LNCaP clone FGC (cell line): ENCODE measurements at places on chromosomes 16 and 17.

DNA sequence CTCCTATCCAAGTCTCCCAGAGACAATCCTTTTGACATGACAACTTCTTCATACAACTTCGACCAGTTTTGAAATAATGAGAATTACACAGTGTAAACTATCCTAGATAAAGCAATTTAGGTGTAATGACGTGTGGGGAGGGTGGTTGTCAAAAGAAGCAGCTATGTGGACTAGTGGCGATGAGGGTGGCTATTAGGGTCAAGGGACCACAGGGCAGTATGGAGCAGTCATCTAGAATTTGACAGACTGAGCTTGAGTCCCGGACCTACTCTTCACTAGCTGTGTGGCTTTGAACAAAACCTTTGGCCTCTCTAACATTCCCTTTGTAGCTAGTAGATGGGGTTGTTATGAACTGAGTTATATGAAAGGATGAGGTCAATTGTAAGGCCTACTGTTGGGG lies 247.1 kb downstream of the HAPSTR1 start:
- DNase-seq = no peak

DNA sequence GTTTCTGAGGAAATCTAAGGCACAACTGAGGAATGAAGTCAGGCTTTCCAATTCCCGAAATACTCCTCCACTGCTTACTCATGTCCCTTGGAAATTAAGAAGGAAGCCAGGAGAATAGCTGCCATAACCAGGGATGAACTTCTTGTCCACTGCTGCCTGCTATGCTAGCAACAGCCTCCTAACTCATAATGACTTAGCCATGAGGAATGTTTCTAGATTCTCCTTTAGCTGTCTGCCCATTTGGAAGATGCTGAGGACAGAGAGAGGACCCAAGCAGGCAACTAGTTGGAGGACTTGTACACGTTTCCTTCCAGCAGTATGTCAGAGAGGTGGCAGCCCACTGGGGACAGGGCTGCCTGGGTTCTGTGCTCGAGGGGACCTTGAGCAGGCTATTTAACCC lies 939 bp upstream of the CCL2 start:
- no peak for DNase-seq

- no peak for DNase-seq
Measured at GRCh38 chr16:77113835-77114234, 77.2 kb upstream of the MON1B start.

DNA sequence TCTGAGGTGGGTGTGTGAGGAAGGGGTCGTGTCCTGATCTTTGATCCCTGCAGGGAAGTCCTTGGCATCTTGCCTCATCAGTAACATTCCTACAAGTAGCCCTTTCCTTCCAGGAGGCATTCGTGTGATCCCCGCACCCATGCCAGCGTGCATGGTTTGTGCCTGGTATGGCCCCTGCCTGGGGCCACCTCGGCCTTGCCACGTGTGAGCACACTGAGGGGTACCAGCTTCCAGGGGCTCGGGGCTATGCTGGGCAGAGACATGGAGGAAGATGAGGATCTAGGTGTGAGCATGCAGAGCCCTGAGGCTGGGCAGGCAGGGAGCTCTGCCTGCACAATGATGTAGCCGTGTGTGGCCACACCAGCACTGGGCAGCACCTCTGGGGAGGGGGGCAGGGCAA lies 6.0 kb downstream of the HSD3B7 start:
- DNase-seq = no peak

DNA sequence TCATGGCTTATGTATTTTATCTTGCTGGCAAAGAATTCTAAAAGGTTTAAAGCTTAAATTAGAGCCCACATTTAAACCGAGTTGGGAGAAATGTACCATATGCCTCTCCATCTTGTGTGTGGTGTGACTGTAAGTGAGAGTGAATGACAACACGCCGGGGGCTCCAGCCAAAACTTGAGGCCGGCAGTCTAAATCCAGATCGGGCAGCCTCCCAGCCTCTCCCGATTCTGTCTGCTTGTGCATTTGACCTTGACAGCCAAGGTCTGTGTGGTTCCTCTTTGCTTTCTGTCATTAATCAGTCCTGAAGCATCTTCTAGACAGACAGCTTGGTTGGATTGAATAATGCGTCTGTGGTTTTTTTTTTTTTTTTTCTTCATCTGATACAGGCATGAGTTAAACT lies 1093.2 kb upstream of the EEF2KMT start:
- DNase-seq = no peak

GRCh38 chr16:57536306-57537193 lies at the start of gene CCDC102A:
Gene CCDC102A, minus strand, starts transcription at chr16:57536571. Its CDS starts 7,394 bp downstream, at chr16:57529177.
- no peak for DNase-seq

DNA sequence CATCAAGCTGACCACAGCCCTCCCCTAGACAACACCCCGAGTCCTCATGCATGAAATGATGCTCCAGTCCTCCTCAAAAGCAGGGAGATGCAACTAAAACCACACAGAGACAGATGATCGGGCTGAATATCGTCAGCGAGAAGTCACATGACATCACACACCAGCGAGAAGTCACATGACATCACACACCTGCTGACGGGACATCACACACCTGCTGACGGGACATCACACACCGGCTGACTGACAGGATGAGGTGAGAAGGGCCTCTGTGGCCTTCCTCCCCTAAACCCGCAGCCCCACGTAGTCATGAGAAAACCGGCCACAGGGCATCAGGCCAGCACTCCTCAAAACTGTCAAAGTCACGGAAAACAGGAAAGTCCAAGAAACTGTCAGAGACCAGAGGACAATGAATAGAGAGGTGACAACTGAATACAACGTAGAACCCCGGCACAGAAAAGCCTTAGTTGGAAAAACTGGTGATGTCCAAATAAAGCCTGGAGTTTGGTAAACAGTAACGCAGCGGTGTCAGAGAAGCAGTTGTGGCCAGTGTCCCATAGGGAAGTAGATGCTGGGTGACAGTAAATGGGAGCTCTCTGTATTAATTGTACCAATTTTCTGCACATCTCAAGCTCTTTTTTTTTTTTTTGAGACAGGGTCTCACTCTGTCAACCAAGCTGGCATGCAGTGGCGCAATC lies 14.3 kb downstream of the LITAF start:
- DNase-seq = no peak

DNA sequence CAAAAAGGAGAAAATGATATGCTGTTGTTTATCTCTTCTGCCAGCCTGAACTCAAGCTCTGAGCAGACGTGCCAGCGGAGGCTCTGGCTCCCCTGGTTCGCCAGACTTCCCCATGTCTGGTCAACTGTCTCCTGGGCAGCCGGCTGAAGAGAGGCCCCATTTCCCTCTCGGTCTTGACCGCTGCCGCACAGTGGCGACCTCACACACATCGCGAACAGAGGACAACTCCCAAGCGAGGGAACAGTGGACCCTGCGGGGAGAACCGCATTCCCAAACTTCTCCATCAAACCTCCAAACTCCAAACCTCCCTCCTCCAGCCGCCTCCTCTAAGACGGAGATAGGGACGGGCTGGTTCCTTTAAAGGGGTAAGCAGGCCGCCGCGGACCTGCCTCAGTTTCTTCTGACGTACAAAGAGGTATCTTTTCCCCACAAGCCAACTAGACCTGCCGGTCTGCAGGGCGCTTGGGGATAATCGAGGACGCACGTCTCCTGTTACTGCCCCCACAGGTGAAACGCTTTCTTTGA lies 24.9 kb upstream of the RFFL start:
- no peak for DNase-seq

- DNase-seq = no peak
Measured at GRCh38 chr17:82458885-82459424, 414 bp downstream of the NARF start.
